ENCODE measurements at places on chromosomes 16 and 17. TPM values are rescaled to one million over a fixed set of nuclear protein-coding genes. Genes with fewer than 3 reads are reported as not detected.

- no peak for DNase-seq
Observed at GRCh38 chr16:83704656-83705055, 103.1 kb upstream of the HSBP1 start.

- no peak for DNase-seq
Observed at GRCh38 chr17:13592427-13592826, 9.3 kb downstream of the HS3ST3A1 start.

GRCh38 chr16:70778901-70779309, 22.1 kb downstream of the VAC14 start:
- DNase-seq: peak; percentile 89

- DNase-seq: peak; percentile 93
Observed at GRCh38 chr17:44972953-44973352, 4.8 kb upstream of the C1QL1 start.

DNA sequence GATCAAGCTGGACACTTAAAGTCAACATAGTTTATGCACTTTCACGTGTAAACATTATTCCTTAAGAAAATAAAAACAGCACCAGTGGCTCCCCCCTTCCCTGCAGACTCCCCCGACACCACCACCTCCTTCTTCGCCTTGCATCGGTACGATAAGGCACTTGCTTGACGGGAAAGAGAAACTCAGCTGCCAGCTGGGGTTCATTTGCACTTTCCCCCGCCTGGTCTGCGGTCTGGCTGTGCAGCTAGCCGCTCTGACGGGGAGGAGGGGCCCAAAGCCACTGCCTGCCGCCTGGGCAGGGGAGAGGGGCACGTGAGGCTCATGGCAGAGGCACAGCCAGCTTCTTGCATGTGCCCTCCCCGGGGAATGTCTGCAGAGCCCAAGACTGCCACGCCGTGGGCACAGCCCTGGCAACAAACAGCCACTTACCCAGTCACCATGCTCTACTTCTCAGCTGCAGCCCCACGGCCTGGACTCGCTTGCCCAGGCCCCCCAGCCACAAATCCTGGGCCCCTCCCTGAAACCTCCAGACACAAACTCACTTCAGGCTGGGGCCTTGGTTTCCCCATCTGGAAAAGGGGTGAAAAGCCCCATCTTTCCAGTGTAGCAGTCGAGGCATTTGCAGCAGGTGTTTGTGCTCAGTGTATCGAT, 16.5 kb upstream of the PRM1 start:
- no peak for DNase-seq

DNA sequence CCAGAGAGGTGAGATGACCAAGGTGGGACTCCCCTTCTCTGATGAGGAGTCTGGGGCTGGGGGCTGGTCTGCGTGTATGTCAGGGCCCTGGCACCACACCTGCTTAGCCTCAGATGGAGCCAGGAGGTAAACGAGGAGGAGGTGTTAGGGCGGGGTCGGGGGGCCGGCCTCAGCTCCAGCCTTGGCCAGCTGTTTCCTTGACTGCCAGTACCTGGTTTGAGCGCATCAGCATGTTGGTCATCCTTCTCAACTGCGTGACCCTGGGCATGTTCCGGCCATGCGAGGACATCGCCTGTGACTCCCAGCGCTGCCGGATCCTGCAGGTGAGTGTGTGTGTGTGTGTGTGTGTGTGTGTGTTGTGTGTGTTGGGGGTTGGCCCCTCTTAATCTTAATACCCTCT, 8.1 kb downstream of the CACNA1G start:
- no peak for DNase-seq

- DNase-seq: no peak
Observed at GRCh38 chr16:68074850-68075555, 10.2 kb upstream of the NFATC3 start.

GRCh38 chr17:10116267-10116666, 82.1 kb downstream of the GAS7 start:
- DNase-seq: no peak

GRCh38 chr17:7029659-7030058, 6.2 kb upstream of the SLC16A13 start:
- no peak for DNase-seq

GRCh38 chr16:324451-325334, 27.8 kb downstream of the AXIN1 start:
- DNase-seq: no peak

DNA sequence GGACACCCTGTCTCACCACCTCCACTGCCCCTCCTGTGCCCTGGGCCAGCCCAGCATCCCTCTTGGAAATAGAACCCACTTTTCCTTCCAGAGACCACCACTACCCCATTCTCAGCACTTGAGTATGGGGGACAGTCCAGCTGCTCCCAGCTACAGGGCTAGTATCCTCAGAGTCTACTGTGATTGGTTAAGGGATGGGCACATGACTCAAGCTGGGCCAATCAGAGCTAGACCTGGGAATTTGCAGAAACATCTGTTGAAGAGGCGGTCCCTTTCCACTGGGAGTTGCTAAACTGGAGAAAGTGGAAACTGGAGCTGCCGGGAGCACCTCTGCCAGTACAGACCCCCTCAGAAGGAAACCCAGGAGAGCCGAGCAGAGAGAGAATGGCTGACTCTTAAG, 156.6 kb downstream of the GSG1L start:
- DNase-seq: peak; percentile 6

- DNase-seq: no peak
Observed at GRCh38 chr16:89786474-89787364, 29.7 kb downstream of the FANCA start.

DNA sequence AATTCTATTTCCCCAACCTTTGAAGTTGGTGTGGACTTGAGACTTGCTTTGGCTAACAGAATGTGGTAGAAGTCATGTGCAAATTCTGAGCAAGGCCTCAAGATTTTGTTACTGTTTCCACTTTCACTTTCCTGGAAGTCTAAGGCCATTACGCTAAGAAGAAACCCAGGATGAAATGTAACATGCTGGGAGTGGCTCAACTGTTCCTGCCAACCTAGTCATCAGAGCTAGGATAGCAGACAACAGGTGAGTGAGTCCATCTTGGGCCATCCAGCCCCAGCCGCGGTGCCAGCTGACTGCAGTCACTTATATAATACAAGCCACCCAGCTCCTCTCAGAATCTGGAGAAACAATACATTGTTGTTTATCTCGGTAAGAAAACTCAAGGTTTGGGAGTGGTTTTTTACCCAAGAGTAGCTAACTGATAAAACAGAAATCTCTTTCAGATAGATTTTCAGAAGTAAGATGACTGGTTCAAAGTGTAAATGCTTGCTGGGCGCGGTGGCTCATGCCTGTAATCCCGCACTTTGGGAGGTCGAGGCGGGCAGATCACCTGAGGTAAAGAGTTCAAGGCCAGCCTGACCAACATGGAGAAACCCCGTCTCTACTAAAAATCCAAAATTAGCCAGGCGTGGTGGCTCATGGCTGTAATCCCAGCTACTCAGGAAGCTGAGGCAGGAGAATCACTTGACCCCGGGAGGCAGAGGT, 10.7 kb upstream of the STX4 start:
- DNase-seq: no peak

GRCh38 chr16:13435415-13435814, 484.5 kb upstream of the ERCC4 start:
- no peak for DNase-seq

- no peak for DNase-seq
Observed at GRCh38 chr17:79862238-79862637, 23.0 kb upstream of the CBX4 start.

- no peak for DNase-seq
Observed at GRCh38 chr17:73689596-73690275, 45.5 kb upstream of the SDK2 start.

GRCh38 chr16:59030923-59031485, 296.9 kb upstream of the GOT2 start:
- DNase-seq: no peak

- no peak for DNase-seq
Observed at GRCh38 chr17:42333053-42333452, 44.8 kb downstream of the STAT5A start.

DNA sequence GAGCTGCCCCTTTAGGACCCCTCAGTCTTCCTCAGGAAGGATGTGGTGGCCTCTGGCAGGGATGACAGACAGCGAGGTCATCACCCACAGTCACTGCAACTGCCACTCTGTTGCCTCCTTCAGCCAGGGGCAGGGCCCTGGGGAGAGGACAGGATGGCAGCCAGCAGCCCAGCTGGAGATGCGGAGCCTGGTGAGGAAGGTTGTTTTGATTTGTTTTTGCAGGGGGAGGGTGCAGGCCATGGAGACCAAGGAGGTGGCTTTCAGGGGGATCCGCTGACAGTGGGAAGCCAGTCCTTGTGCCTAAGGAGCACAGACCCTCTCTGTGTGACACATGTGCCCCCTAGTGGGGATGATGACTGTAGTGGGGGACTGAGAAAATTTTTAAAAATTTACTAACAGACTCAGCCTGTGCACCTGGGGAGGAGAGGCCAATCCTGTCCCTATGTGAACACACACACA, 7.4 kb downstream of the PRCD start:
- DNase-seq: peak; percentile 81

GRCh38 chr17:33506889-33507650, 214.0 kb upstream of the ASIC2 start:
- no peak for DNase-seq

DNA sequence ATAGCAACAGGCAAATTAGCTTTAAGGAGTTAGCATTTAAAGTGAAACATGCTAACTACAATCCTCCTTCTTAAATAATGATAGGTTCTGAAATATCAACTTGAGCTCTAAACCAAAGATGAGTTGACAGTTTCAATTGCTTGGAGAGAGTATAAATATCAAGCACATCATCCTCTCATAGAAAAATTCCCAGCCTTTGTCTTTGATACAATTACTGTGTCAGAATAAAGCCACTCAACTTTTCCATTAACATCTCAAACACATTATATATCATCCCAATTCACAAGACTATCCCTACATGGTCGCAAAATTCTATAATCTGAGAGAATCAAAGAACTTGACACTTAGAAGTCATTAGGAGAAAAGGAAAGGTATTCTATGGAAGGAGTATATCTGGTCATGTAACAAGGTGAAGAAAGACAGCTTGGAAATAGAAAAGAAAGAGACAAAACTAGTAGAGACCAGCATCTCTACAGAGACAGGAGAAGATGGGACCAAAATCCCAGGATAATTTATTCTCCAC, 189.8 kb downstream of the CEP112 start:
- DNase-seq: no peak

DNA sequence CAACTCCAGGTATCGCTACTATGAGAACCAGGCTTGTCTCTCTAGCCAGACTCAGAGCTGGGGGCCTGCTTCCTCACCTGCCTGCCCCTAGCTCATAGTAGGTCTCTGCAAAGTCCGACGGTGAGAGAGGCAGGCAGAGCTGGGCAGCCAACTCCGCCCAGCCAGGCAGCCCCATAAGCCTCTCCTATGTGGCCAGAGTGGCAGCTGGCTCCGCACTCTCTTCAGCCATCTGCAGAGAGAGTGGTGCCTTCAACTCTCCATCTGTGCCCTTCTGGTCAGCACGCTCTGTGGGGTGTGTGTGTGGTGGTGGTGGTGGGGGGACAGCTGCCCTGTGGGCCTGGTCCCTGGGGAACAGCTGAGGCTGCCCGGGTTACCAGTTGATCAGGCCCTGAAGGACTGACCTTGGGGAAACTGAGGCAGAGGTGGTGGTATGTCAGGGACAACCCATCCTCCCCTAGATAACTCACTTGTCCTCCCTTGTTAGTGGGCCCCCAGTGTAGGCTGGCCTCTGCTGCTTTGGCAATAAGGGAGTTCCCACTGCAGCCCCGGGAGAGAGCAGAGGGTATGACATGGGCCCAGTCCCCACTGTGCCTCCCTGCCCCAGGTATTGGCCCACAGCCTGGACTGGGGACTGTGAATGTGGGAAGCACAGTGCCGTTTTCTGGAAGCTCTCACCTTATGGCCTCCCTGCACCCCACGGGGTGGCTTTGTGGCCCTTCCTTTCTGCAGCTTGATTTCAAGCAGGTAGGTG, 1.8 kb upstream of the ADGRG1 start:
- no peak for DNase-seq

DNA sequence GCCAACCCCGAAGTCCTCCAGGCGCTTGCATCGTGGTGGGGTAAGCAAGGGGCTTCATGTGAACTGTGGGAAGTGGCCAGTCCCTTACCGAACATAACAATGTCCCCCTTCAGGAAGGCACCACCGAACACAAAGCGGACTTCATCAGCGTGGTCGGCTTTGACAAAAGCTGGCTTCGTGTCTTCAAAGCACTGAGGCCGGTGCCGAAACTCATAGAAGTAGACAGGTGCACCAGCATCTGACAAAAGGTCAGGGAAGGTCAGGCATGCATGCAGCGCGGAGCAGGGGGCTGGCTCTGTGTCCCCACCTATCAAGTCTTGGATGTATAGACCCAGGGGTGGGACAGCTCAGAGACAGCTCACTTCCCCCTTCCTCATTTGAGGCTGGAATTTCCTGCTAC, 16.6 kb upstream of the CES1 start:
- DNase-seq: no peak

- no peak for DNase-seq
Observed at GRCh38 chr17:22286337-22287041, 594.2 kb downstream of the KCNJ18 start.

GRCh38 chr16:28923652-28924398, 1.2 kb downstream of the RABEP2 start:
- DNase-seq: no peak

- DNase-seq: no peak
Observed at GRCh38 chr16:24151482-24151939, 104.6 kb upstream of the CACNG3 start.

DNA sequence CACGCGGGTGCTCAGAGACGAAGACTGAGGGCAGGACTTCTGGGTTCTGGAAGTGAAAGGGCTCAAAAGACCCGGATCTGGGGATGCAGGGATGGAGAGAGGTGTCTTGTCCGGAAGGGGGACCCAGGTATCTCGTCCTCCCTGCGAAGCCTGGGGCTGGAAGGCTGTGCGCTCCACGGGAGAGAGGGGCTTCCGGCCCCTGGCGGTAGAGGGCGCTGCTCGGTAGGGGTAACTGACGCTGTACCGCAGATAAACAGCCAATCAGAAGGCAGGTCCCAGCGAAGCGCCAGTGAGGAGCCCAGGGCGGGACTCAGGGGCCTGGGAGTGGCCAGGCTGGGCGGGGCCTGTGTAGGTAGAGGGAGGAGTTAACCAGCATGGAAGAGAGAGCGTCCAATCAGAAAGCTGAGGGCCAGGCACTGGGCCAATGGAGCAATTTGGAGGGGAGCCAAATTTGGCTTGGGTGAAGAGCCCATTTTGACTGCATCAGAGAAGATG, 804 bp downstream of the TGFB1I1 start:
- DNase-seq: peak; percentile 88

- DNase-seq: no peak
Observed at GRCh38 chr17:82282239-82283207, 9.0 kb upstream of the CSNK1D start.

GRCh38 chr17:337866-338265, 14.7 kb downstream of the RPH3AL start:
- no peak for DNase-seq

- DNase-seq: no peak
Observed at GRCh38 chr17:77675816-77676215, 282.7 kb upstream of the TNRC6C start.

The KIAA0513 gene
- total RNA-seq: 4.2 TPM

The DNASE1L2 gene
- 3.8 TPM for total RNA-seq

The IRF8 gene
- total RNA-seq: not detected

The NAA38 gene
- total RNA-seq: 70.2 TPM

The ELOB gene
- 438 TPM for total RNA-seq

The CIBAR2 gene
- not detected for total RNA-seq

The TUBB3 gene
- total RNA-seq: 20.2 TPM

The KIF18B gene
- total RNA-seq: 11.2 TPM

The CCDC40 gene
- total RNA-seq: 4.8 TPM

The MPO gene
- total RNA-seq: not detected

The HS3ST3A1 gene
- total RNA-seq: 10.4 TPM

The CES4A gene
- total RNA-seq: 5.1 TPM

The C16orf46 gene
- total RNA-seq: 3.8 TPM

The NPIPA8 gene
- total RNA-seq: 25.0 TPM

The TBC1D3C gene
- 3.4 TPM for total RNA-seq

The SSTR5 gene
- not detected for total RNA-seq

The NGFR gene
- total RNA-seq: 0.26 TPM

The SHISA9 gene
- total RNA-seq: 8.0 TPM

The KRT17 gene
- 4,105 TPM for total RNA-seq

The CTRB1 gene
- not detected for total RNA-seq
